ENCODE measurements at places on chromosomes 1 and 21.

DNA sequence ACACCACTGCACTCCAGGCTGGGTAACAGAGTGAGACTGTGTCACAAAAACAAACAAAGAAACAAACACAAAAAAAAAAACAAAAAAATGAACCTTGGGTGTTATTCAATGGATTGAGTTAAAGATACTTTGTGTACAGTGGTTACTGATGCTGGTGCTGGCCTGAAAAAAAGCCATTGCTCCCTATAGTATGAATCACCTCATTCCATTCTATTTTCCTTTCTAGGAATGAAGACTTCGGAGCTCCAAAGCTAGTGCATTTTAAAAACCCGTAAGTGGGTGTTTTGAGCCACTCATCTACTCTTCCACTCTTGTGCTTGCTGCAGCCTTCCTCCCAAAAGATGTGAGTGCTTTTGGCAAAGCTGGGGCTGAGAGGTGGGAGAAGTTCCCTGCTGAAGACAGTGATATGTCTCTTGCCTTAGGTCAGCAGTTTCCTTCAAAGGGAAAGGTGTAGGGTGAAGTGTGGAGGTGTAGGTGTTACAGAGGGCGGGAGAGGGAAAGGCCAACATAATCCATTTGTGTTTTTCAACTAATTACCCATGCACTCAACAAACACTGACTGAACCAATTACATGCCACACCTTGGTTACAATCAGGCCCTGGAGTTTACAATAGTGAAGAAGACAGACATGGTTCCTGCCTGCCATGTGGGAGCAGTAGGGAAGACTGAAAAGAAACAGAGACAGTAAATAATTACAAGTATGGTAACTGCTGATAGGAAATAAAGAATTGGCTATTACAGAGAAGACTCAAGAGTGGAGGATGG is 55.0 kb upstream of the SERBP1 start:
- DNase-seq: no peak

DNA sequence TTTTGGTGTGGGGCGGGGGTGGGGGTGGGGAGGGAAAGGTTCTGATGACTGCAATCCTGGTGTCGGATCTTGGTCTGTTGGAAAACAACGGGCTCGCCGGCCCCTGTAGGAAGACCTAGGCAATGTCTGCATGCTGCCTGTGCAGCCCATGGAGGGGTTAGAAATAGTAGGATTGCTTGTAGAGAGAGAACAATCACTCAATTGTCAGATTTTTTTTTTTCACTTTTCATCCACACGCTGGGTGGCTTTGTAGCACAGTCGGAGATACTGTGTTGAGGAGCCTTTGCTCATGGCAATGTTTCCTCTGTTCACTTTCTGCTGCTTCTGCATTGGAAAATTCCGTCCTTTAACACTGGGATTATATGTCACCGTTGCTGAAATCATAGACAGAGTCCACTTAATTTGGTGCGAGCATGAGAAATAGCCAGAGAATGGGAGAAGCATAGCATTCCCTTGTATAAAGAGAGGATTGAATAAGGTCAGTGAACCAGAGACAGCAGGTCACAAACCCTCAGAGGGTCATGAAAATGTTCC is 107.5 kb downstream of the MRPS6 start:
- peak; percentile 40 for DNase-seq

GRCh38 chr1:226985239-226985838 is 45.2 kb downstream of the COQ8A start:
- DNase-seq: no peak

DNA sequence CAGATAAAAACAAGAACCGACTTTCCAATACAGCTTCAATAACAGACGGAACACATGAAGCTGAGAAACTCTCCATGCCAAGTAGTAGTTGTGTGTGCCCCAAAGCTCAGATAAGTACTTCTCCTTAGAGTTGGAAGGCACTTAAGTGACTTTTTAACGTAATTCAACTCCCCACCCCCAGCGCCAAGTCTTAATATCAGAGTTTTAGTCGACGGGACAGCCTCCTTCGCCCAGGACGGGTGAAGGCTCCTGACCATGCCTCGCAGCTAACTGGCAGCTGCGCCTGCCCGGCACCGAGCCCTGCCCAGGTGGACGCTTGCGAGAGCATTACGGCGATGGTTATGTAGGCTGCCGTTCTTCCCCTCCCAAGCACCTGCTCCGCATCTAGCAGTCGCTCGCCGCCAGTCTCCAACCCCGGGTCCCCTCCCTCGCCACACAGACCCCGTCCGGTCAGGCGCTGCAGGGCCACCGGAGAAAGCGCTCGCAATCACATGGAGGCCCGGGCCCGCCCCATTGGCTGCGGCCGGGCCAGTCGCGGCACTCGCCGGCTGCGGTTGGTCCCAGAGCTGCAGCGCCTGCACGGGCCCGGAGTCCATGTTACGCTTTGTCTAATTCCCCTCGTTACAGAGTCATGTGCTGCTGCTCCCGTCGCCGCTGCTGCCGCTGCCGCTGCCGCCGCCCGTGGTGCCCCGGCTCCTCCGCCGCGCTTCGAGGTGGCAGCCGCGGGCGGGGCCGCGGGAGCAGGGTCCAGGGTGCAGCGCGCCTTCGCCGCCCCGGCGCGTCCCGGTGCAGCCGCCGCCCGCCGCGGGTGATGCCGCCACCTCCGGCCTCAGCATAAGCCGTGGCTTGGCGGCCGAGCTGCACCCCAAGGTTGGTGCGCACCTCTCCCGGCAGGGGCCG is at the start of gene LRRC8D:
Gene LRRC8D, plus strand, starts transcription at position 611 of the 900 bp plus-strand sequence. CDS start 112,037 bp downstream, outside the sequence.
- peak; percentile 66 for DNase-seq

- no peak for DNase-seq
These were observed 304.8 kb downstream of the PTPRC start for GRCh38 chr1:198943484-198944187.

DNA sequence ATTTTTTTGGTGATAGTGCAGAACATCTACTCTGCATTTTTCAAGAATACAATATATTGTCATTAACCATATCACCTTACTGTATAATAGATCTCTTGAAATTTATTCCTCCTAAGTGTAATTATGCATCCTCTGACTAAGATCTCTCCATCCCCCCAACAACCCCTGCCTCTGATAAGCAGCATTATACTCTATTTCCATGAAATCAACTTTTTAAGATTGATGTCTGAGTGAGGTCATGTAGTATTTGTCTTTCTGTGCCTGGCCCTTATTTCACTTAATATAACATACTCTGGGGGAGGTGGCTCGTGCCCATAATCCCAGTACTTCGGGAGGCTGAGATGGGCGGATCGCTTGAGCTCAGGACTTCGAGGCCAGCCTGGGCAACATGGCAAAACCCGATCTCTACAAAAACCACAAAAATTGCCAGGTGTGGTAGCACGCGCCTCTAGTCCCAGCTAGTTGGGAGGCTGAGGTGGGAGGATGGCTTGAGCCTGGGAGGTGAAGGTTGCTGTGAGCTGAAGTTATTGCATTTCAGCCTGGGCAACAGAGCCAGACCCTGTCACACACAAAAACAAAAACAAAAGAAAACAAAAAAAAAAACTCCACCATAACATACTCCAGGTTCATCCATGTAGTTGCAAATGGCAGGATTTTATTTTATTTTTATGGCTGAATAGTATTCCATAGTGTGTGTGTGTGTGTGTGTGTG is 5.7 kb downstream of the ACOT11 start:
- DNase-seq: no peak

- DNase-seq: no peak
These were observed 42.3 kb downstream of the CD58 start for GRCh38 chr1:116528329-116529083.

GRCh38 chr1:216958569-216958968 is 235.3 kb upstream of the ESRRG start:
- DNase-seq: no peak

DNA sequence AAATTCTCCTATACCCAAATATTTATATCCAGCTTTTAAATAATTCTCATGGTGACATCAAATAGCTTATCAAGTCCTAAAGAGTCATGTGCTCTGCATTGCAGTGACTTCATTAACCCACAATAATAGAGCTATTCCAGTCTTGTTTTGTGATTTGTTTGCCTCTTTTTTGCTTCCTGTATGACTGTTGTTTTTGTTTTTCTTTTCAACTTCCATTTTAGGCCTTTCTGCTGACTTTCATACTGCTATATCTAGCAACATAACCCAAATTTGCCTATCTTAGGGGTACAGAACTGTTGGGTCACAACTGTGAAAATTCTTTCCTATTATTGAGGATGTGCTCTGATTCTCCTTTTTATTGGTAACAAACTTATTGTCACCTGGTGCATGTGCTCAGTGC is 30.3 kb downstream of the SPATA17 start:
- no peak for DNase-seq

- DNase-seq: peak; percentile 10
These were observed 8.7 kb downstream of the FAM3B start for GRCh38 chr21:41325138-41325912.

DNA sequence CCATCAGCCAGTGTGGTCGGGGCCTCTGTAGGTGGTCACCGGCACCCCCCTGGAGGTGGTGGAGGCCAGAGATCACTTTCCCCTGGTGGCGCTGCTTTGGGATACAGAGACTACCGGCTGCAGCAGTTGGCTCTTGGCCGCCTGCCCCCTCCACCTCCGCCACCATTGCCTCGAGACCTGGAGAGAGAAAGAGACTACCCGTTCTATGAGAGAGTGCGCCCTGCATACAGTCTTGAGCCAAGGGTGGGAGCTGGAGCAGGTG is 961 bp downstream of the RBM15 start:
- DNase-seq: no peak

DNA sequence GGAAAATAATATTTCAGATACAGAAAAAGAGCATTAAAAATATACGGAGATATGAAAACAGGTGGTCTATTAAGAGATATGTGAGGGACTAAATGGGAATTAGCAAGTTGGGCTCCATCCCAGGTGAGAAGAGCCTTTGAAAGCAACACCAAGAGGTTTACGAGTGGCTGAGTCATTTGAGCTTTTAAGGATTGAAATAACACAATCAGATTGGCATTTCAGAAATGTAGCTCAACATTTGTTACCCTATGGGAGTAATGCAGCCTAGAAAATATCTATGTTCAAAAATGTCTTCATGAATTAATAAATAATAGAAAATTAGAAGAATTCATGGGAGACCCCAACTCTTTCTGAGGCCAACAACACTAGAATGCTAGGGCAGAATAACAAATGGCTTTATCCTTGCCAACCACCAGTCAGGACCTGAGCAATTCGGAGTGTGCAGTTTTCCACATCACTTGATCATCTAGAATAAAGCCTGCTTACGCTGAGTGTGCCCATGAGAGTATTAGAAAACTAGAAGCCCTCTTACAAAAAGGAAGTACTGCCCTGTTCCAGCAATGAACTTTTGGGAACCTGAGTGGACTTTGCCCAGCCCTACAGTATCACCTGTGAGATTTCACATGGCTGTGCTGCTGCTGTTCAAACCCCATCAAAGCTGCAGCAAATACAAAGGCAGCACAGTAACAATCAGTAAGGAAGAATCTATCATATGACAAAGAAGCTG is 538.0 kb upstream of the CAMK1G start:
- DNase-seq: no peak

GRCh38 chr1:225534135-225534534 is 106.3 kb upstream of the LBR start:
- no peak for DNase-seq

DNA sequence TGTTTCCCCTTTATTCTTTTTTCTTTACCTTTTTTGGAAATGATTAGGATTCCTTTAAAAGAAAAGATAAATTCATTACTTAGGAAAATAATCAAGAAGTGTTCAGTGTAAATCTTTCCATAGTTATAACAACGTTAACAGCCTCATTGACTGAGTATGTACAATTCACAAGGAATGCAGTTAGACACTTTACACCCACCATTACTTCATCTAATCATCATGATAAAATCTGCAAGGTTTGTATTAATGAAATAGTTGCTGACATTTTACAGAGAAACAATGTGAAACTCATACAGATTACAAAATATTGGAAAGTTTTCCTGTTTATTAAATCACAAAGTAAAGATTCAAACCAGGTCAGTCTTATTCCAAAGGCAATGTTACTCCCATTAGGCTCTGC is 59.3 kb upstream of the NEGR1 start:
- no peak for DNase-seq

GRCh38 chr1:201427963-201428362 is 6.4 kb upstream of the TNNI1 start:
- DNase-seq: no peak

- no peak for DNase-seq
These were observed 16.2 kb downstream of the ZNF362 start for GRCh38 chr1:33272509-33272908.

DNA sequence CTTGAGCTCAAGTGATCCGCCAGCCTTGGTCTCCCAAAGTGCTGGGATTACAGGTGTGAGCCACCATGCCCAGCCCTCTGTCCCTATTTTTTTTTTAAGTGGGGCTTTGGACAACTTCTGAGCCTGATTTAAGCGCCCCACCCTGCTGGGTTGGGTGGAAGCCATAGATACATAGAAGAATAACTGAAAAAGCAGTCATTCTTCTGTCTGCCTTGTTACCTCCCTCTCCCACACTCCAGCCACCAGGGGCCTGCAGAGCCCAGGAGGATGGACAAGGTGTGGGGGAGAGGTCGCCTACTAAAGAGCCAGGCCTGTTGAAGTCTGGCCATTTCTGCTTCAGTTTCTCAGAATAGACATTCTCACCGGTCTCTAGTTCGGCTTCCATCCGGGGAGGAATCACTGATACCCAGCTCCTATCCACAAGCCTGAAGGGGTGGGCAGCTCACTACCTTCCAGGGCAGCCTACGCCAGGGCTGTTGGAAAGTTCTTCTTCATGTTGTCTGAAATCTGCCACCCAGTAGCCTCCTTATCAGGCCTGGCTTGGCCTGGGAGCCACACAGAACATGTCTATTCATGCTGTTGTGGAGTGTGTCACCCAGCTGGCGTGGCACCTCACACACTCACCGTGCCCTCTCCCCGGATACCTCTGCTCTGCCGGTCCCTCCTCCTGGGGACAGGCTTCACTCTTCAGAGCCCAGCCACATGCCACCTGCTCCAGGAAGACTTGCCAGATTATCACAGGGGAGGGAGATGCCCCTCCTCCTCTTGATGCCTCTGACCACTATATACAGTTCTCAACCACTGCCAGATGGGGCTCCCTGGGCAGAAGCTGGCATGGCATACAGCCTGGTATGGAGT is 27.7 kb downstream of the KNCN start:
- no peak for DNase-seq

DNA sequence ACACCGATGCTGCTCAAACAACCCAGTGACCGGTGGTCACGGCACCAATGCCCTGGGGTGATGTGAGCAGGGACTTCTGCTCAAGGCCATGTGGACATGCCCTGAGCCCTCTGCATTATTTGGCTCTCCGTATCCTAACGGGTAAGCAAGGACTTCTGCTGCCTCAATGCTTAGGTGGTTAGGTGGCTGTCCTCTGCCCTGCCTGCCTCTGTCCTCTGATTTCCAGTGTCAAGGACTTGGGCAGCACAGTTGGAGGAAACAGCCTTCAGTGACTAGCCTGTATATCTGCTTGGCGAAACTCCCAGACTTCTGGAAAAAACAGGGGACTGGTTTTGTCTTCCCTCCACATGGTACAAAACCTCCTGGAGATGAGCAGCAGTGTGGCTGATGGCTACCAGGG is 34.5 kb downstream of the DNAJC11 start:
- DNase-seq: no peak
